ENCODE measurements at places on chromosomes 6 and 20.

DNA sequence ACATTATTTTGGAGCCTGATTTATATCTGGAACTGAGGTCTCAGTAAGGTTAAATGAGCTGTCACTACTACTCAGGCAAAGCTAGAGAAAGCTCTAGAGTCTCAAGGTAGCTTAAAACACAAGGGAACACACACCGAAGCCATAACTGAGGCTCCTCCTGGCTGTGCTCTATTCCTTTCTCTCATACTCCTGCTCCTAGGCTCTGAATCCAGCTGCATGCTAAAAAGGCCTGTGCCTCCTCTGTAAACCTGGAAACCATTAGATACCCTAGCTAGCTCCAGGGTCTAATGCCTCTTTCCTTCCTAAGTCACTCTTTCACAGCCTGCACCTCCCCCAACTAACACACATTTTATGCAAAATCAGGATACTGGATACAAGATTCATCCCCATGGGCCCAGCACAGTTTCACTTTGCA is 17.1 kb downstream of the RIPOR2 start:
- no peak for DNase-seq

GRCh38 chr6:21678990-21679389 is 85.4 kb downstream of the SOX4 start:
- DNase-seq: no peak

- DNase-seq: peak; percentile 62
These were observed 12.5 kb downstream of the PRDM1 start for GRCh38 chr6:106098383-106099234.

DNA sequence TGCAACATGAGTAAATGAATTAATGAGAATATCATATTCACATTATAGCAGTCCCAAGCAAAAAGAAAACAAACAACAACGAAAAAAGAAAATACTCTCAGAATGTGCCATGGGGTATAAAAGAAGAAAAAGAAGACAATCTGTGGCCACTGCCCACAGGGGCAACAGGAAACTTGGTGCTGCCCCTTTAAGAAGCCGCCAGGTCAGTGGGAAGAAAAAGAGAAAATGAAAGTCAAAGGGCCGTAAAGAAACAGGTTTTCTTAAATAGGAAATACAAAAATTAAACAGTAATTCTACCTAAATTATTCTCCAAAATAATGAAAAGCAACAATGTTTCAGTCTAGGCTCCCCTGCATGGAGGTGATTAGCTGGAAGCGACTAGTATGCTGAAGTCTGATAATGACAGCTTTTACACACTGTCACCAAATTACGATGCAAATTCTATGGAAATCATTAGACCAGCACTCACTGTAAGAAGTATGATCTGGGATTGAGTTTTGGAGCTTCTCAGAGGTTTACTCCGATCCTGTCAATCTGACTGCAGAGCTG is 23.6 kb downstream of the GMDS start:
- no peak for DNase-seq

DNA sequence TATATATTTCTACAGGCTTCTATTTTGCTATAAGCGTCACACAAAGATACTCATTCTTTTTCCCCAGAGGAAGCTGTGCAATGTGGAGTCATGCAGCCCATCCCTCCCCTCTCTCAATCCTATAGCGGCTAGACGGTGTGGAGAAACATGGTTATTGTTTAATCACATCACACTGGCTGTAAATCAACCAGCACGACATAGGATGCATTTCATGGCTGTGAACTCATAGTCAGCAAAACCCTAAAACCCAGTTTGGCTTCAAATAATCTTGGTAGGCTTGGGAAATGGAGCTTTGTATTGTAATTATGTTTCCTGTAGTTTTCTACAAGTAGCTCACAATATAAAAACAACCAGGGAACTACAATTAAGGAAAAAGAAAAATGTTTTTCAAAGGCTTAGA is 16.8 kb downstream of the FOXC1 start:
- no peak for DNase-seq

DNA sequence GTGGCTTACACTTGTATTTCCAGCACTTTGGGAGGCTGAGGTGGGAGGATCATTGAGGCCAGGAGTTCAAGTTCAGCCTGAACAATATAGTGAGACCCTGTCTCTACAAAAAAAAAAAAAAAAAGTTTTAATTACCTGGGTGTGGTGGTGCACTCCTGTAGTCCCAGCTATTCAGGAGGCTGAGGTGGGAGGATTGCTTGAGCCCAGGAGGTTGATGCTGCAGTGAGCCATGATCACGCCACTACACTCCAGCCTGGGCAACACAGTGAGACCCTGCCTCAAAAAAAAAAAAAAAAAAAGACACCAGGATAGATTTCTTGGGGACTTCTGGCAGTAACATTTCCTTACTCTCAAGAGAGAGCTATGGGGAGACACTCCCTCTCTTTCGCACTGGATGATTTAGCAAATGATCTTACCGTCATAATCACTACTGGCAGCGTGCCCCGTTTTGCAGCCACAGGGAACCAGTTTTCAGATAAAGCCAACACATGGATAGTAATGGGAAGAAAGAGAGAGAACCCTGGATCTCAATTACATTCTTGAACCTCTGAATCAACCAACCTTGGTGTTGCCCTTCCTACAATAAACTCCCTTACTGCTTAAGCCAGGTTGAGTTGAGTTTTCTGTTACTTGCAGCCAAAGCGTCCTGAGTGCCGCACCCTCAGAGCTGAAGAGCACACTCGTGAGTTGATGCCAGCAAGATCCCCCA is 18.1 kb upstream of the PTPN1 start:
- DNase-seq: no peak

DNA sequence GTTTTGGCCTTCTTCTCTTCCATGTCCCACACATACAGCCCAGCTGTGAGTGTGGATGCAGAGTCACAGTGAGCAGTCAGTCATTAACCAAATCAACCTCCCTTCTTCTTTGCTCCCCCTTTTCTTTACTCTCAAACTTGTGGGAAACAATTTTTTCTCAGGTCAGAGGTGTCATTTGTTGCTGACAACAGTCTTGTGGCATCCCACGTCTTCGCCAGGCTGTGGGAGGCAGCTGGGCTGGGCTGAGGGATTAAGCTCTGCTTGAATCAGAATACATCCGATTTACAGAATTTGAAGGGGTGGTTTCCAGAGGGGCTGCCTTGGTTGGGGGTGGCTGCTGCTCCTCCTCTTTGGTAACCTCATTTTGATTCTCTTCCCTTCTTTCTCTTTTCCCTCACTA is 40.5 kb downstream of the SCGN start:
- DNase-seq: no peak

DNA sequence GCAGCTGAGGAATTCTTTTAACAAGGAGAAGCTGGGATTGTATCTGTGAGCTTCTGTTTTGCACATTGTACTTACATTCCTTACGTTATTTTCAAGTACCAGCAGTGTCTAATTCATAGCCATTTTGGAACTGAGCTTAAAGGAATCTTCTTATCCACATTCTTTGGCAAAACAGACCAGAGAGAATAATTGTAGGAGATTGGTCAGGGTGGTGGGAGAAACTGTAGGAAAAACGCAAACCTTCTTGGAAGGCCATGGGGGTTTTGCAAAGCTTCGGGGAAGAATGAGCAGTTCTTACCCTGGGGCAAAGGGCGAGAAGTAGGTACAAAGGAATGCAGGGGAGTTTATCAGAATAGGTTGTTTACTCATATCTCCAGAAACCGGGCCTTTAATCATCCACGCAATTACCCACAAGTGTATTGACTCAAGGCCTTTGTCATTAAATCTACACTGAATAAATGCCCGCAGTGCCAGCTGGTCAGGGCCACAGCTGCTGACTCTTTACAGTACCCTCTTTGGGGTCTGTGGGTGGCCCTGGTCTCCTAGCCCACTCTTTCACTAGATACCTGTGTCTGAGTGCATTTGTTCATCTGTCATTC is 39.6 kb upstream of the SPTLC3 start:
- no peak for DNase-seq

DNA sequence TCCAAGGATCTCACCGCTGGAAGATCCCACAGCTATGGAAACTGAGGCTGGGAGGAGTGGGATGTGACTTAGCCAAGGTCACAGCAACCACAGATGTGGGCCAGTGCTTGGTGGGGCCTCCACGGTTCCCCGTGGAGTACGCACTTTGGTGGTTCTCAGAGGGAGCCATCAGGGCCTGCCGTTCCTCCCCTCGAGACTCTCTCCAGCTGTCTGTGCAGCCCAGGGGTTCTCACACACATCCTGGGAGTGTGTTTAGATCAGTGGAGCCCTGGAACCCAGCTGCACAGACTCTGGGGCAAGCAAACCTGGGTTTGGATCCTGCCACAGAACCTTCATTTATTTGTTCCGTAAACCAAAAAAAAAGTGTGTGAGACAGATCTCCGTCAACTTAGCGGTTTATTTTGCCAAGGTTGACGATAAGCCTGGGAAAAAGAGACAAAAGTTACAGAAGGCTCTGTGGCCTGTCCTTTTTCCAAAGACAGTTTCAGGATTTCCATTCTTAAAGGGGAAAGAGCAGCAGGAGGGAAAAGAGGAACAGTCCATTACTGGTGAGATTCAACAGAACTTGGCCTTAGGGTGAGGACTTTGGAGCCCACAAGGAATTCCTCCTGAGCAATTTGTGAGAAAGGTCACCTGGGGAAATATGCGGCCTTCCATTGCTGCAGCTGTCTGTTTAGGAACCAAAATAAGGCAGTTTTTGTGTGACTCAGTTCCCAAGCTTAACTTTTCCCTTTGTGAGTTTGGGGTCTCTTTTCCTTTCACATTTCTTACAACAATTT is 13.6 kb upstream of the MYMX start:
- no peak for DNase-seq

GRCh38 chr20:6051505-6051904 is 2.4 kb downstream of the LRRN4 start:
- DNase-seq: no peak

GRCh38 chr6:74956559-74957428 is 249.1 kb downstream of the COL12A1 start:
- DNase-seq: no peak

DNA sequence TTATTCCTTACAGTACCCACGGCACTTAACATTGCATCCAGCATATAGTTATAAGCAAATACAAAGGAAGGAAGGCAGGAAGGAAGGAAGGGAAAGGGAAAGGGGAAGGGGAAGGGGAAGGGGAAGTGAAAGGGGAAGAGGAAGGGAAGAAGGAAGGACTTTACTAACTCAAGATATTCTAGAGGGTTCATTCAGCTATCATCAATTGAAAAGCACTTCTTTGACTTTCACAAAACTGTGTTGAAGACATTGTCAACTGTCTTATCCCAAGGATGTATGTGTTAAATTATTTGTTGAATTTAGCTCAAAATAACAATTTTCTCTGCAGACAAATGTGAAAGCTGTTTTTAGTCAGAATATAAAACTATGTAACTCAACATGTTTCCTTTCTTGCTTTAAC is 87.7 kb downstream of the EPM2A start:
- DNase-seq: no peak

- DNase-seq: no peak
These were observed 16.4 kb downstream of the GABRR1 start for GRCh38 chr6:89200706-89201215.

DNA sequence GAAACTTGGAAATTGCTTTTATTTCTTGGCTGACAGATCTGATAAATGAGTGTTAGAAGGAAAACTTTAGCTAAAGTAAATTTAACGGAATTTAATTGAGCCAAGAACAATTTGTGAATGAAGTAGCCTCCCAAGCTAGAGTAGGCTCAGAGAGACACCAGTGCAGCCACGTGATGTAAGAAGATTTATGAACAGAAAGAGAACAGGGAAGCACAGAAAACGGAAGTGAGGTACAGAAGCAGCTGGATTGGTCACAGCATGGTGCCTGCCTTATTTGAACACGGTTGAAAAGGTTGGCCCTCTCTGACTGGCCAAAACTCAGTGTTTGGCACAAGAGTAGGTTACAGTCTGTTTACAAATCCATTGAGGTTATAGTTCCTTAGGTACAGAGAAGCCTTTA is 29.5 kb upstream of the IFNGR1 start:
- DNase-seq: no peak

- DNase-seq: no peak
These were observed 522.0 kb upstream of the GJE1 start for GRCh38 chr6:141610741-141611140.

GRCh38 chr6:110949679-110950285 is 8.7 kb upstream of the GTF3C6 start:
- no peak for DNase-seq

DNA sequence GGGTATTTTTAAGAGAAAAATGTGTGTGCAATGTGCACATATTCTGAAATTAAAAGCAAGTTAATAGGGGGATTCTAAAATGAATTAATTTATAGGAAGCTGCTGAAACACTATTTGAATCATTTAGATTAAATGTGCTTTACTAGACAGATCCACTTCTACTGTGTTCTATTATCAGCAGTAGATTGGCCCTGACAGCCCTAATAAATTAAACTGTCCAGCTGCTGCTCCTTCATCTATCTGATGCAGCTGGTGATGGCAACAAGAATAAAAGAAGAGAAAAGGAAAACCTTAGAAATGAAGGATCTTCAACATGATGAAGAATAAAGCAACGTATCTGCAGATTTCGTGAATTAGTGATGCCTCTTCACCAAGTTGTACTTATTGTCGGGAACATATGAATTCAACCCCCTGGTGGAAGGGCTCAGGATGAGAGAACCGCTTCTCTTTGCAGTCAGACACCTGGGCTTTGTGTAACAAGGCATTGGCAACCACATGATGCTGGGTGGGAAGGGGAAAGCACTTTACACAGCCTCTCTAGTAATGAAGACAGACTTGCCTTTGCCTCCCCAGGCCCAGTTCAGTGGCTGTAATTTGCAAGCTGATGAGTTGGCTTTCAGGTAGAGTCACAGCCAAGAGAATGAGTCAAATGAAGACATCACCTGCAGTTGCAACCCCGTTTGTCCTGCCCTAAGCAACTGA is 94.4 kb downstream of the LAMP5 start:
- DNase-seq: no peak

GRCh38 chr6:26377719-26378118 is 5.2 kb upstream of the BTN2A2 start:
- no peak for DNase-seq

DNA sequence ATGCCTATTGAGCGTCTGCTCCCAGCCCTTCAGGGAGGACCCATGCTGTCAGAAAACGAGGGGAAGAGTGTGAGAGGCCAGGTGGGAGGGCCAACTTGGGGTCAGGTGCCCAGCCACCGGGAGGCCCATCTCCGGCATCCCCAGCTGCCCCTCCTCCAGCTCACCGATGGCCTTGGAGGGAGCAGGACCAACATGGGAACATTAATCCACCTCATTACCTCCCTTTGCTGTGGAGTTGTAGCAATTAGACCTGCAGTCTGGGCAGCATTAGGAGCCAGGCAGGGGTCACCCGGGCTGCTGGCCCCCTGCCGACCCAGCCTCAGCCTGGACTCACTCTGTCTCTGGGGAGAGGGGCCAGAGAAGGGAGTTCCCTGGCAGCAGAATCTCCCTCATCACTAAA is 25.1 kb downstream of the DLGAP4 start:
- no peak for DNase-seq

Measured in stimulated activated CD4-positive, alpha-beta T cell treated with anti-CD3 and anti-CD28 coated beads, Interleukin-12 subunit alpha, Interleukin-12 subunit beta, amount 100 ng/mL, for 24 hours (primary cell).